ENCODE measurements at places on chromosomes 6 and 20. TPM values are rescaled to one million over a fixed set of nuclear protein-coding genes. Genes with fewer than 3 reads are reported as not detected.

The KIAA0408 gene
- polyA plus RNA-seq, result 53.4 TPM

The PGC gene
- polyA plus RNA-seq, result 5.4 TPM

DNA sequence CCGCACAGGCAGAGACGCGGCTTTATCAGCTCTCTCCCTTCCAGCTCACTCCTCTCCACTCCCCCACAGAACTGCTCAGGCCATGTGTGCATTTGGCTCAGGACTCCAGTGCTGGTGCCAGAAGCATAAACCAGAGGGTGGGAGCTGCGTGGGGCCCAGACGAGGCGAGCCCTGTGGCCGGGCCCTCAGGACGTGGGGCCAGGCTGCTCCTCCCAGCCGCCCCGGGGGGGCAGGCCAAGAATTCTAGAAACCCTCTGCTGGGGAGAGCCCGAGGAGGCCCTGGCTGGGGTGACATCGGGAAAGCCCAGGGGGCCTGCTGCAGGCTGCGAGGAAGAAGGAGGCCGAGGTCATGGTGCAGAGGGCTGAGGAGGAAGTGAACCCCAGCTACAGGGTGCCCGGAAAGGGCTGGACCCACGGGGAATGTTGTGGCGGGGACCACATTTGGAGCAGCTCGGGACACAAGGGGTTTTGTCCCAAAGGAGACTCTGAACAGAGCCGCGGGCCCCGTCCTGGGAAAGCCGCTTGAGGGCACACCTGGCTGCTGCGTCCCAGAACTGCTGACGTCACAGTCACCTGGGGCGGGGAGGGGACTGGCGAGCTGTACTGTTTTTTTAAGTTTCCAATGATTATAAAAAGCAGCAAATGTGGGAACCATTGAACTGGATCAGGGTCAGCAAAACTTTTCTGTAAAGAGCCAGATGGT, 107.1 kb downstream of the BANF2 start:
- peak; percentile 62 for DNase-seq

- DNase-seq, result no peak
Measured at GRCh38 chr6:138849791-138850190, 53.9 kb downstream of the ECT2L start.

- DNase-seq, result no peak
Measured at GRCh38 chr6:166565084-166565967, 21.2 kb downstream of the RAMACL start.

DNA sequence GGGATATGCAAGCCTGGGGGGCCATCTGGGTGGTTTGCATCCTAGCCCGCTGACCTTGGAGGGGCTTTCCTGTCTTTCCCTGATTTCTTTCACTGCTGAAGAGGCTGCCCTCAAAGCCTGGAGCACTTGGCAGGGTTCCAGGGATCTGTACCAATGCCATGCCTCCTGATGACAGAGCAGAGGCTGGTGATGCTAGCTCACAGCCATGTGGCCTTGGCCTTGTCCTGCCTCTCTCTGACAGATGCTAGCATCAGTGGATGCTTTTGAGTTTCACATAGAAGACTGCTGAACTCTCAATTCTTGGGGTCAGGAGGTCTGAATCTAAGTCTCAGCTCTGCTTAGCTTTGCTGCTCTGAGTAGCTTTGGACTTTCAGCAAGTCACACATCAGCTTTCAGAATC, 21.9 kb upstream of the RREB1 start:
- no peak for DNase-seq

DNA sequence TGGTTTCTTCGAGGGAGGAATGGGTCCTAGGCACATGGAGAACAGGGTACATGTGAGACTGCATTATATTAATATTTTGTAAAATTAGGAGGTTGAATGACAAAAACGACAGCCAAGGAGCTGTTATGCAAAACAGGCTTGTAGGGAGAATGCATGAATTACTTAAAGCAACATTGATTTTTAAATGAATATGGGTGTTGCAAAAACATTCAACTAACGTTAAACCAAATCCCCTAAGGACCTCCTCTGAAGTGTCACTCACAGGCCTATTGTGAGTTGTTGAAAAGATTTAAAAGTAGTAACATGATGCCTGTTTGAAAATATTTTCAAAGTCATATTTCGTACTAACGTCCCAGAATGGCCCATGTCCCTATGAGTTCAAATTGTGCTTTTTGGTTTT, 21.9 kb downstream of the FBXL4 start:
- DNase-seq, result no peak

DNA sequence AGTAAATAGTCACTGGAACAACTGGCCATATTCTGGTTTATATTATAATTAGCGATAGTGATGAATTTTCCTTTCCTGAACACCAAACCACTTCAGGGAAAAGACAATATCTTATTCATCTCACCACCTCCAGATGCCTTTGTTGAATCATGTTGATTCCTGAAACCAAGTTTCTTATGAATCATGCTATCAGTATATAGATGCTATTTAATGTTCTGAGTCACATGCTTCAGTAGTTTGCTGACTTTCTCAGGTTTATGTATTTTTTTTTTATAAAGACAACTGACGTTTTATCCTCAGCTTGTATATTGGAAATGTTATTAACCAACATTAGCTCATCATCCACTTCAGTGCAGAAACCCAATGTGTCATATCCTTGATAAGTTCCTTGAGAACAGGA, 710.2 kb upstream of the POU3F2 start:
- DNase-seq, result no peak

- no peak for DNase-seq
Measured at GRCh38 chr6:80544976-80545722, 438.7 kb downstream of the BCKDHB start.

DNA sequence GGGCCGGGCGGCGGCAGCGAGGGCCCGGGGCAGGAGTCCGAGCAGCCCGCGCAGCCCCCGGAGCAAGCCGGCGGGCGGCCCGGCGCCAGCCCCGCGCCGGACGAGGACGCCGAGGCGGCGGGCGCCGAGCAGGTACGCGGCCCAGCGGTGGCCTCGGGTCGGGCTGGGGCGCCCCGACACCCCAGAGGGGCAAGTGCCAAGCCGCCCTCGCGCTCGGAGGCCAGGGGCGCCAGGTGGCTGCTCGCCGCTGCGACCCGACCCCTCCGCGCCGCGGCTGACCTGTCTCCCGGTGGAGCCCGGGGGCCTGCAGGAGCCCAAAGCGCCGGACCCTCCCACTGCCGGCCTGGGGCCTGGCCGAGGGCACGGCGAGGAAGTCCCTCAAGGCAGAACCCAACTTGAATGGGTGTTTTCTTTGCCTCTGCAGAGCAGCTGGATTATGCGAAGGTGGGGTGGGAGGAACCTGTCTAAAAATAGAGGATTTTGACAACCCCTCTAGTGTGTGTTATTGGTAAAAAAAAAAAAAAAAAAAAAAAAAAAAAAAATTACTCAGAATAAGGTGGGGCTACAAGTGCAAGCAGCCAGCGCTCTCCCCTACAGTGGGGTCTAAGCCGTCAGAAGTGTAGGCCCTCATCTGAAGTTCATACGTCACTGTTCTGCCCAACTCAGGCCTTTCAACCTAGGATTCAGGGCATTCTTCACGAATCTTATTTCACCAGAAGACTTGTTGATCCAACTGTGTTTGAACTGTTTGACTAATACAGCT, 609 bp downstream of the OGFRL1 start:
- no peak for DNase-seq

The COL21A1 gene
- 154 TPM for polyA plus RNA-seq

DNA sequence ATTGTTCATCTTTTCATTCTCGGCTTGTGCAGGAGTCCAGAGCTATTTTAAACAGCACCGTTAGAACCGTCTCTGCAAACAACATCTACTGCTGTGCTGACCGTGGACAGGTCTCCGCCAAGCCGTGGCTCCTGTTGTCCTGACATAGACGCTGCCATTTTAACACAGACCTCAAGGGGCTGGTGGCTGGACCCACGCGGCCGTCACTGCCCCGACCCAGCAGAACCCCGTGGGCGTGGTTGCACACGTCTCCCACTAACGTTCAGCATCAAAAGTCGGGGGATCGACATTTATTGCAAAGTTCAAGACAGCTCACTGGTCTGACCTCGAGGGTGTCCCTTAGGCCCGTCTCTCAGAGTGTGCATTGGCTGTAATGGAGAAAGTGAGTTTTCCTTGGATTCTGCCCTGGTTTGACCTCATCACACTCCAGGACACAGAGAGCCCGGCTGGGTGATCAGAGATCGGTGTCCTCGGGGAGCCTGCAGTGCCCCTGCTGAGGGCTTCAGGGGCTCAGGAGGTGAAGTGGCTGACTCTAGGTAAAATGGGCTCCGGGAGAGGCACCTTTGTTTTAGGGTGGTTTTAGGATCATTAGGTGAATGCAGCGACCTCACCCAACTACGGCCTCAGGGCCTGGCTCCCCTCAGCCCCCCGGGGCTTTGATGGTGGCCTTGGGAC, 363.2 kb downstream of the THBS2 start:
- DNase-seq, result no peak

The PRSS16 gene
- 5.5 TPM for polyA plus RNA-seq

DNA sequence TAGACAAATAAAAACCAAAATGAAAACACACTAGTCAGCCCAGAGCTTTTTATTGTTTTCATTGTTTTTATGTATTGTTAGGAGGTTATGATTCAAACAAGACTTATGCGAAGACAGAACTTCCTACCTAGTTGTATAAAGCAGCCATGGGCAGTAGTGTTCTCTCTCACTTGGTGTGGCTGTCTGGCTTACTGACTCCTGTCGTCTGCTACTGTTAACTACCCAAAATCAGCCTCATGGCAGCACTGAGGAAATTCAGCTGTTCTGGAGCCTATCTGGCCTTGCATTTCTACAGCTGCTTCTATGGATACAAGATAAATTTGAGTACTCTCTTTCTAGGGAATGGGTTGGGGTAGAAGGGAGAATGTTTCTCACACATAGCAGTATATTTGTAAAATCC, 20.4 kb downstream of the VTA1 start:
- no peak for DNase-seq

DNA sequence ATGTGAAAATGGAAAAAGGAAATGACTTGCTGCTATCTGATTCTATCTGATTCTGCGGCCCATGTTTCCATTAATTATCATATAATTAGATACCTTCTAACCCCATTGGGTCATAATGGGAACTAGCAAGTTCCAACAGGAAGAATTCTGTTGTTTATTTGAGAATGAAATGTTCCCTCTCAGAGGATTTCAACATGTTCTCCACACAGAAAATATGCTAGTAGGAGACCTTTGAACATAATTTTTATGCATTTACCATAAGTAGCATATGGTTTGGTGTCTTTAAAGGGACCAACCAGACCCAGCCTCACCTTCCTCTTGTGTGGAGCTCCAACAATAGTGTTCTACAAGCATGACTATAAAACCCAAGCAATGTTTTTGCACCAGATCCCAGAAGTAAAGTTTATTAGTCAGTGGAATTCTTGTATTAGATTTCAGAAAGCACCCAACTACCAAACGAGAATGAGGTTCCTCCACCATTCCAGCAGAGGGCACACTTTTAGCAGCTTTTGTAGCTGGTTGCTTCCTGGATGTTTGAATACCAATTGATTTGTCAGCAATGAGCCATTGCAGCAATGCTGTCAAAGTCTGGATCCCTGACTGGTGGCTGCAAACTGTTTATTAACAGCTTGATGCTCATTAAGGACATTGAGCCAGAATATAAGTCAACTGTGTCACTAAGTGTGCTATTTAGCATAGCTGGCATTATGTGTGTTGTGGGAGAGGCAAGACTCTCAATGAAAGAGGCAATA, 143.6 kb upstream of the GJE1 start:
- no peak for DNase-seq

DNA sequence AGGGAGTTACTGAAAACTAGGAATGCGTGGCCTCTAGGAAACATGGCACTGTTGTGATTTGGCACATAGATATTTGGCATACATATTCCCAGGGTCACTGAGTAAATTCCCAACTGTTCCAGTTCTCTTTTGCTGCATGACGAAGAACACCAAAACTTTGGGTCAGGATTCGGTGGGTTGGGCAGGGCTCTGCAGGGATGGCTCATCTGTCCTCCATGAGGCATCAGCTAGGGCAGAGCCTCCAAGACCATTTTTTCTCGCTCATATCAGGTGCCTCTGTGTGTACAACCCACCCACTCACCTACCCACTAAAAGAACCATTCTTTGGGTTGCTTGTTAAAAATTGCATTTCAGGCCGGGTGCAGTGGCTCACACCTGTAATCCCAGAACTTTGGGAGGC, 57.1 kb downstream of the SSR1 start:
- peak; percentile 5 for DNase-seq

DNA sequence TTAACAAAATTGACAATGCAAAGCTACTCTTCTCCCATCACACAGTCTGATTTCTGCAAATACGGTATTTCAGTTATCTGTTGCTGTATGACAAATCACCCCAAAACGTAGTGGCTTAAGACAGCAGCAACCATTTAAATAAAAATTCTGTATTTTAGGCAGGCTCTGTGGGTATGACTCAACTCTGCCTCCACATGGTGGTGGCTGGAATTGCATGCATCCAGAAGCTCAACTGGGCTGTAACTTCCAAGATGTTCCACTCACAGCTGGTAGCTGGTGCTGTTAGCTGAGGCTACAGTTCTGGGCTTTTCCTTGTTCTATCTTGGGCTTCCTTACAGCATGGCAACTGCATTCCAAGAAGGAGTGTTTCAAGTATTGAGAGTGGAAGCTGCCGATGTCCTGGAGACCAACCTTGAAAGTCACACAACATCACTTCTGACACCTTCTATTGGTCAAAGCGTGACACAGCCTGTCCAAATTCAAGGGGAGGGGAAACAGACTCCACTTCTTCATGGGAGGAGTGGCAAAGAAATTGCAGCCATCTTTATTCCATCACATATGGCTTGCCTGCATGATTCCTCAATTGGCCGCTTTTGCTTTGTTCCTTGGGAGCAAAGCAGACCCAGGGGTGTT, 39.7 kb upstream of the TULP1 start:
- no peak for DNase-seq

The LIN28B gene
- polyA plus RNA-seq, result 0.30 TPM

The TSPO2 gene
- polyA plus RNA-seq, result 0.69 TPM

DNA sequence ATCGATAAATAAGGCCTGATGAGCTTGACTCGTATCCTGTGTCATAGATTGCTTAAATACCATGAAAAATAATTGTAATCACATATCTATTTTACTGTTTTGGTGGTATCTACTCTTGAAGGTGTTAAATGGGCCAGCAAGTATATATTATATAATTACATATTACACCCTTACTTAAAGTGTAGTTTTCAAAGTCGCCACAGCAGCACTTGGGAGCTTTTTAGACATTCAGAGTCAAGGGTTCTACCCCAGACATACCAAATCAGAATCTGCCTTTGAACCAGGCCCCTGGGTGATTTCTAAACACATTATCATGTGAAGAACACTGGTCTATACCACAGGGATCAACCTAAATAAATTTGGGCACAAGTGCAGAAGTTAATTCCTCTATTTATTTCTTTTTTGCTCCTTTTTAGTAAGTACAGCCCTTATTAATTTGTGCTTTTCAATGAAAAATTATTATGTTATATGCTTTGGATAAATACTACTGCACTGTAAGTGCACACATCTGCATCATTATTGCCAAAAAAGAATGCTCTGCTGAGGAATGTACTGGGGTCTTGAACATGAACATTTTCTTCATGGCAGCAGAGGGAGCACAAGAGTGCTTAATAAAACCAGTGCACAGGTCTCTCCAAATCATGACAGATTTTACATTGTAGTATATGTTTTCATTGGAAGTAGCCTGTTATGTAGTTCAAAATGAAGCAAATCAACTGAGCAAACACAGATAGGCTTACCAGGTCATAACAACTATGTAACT, 3.1 kb upstream of the ATXN1 start:
- DNase-seq, result no peak

The PTCHD4 gene
- polyA plus RNA-seq, result 0.37 TPM

The ZBTB12 gene
- 23.1 TPM for polyA plus RNA-seq
